T1000 (cell line): ENCODE measurements at places on chromosomes 2 and 18.

GRCh38 chr18:10374636-10375293 is 79.7 kb upstream of the APCDD1 start:
- DNase-seq, result peak; percentile 48

DNA sequence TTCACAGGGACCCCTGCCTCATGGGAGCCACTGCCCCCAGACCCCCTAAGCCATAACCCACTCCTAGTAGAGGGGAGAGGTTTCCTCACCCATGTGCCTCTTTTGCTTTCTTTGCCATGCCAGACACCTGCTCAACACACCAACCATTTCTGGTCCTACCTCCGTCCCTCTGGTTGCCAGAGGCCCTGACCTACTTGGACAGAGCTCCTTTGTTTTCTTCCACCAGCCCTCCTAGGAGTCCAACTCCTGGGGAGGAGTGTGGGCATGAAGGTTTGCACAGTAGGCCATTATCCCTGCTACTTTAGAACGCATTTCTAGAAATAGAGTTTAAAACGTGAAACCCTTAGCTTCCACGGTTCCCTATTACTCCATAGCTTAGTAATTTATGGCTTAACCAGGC is 76.6 kb upstream of the FAM237A start:
- no peak for DNase-seq

DNA sequence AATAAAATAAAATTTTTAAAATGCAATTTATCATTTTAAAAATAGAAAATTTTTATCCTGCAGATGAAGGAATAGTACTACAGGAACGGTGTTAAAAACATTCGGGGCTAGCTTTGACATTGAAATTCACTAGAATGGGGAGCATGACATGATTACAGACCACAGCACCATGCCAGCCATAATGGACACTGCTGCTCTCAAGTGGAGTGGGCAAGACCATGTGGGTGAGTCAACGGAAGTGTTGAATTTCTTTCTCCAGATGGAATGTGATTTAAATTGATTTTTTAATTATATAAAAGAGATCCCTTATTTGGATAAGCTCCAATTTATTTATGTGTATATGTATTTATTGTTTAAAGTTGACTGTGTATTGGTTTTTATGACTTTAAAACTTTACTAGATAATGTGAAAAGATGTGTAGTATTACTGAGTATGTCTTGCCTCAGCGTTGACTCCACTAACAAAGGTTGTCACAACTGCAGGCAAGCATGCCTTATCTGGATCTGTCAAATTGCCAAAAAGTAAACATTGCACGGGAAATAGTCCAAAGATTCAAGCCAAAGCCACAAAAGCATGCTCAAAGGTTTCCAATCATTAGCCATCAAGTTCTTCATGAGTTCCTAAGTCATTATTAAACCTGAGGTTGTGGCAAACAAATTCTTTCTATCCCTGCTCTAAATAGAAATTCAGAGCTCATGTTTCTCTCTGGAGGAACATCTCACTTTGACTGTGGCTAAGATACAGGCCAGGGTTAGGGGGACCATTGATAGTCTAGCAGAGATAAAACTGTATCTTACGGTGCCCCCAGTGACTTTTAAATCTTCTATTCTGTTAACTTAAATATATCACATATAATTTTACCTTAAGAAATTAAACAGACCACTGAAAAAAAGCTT is 536.9 kb downstream of the TMX3 start:
- DNase-seq, result peak; percentile 42

DNA sequence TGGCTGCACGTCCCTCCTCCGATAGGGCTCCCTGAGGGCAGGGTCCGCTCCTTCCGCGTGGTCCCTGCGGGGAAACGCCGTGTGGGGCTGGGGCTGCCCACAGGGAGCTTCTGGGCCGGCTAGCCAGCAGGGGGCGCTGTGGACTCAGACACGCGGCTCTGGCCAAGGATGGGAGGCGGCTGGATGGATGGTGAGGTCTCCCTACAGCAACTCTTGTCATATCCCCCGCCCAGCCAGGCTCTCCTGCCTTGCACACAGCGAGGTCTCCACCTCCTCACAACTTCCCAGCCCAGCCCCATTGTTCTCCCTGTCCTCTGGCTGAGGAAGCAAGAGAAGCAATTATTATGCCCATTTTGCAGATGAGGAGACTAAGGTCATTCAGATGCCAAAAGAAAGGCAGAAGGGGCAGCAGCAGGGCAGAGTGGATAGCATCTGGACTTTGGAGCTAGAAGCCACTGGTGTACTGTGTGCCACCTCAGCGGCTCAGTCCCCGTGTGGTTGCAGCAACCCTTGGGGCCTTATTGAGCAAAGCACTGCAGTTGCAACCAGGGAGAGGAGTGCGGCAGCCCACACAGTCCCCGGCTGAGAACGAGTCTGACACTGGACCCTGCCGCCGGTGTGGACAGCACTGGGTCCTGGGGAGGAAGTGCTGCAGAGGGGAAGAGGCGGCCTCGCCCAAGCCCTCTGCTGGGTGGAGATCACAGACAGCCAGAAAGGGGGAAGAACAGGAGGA is 99.0 kb downstream of the ZFP36L2 start:
- no peak for DNase-seq

DNA sequence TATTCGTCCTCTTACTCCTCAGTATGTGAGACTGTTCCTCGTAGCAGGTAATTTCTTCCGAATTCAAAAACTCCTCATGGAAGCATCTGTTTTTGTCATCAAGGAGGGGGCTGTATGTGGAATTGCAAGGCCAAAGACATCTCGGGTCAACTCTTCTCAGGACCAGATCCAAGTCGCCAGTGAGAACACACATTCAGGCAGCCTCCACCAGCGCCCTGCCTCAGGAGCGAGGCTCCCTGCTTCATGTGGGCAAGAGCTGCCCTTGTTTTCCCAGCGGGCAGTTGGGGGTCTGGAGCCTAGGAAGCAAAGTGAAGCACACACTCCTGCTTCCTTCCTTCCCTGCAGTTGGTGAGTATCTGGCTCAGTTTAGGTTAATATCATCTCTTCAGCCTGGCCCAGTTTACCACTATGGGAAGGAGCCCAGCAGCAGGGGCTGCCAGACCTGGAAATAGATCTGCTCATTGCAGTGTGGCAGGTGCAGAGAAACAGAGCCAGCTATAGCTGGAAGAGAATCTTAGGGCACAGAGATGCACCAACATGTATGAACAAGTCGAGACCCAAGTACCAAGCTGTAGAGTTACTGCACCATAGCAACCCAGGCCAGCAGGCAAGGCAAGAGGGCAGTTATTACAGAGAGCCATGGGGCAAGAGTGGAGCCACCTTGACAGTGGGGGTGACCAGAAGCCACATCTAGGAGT is 25.3 kb downstream of the TMEM127 start:
- DNase-seq, result no peak
